Natural killer cell (primary cell): ENCODE measurements at places on chromosomes 4 and X. TPM values are rescaled to one million over a fixed set of nuclear protein-coding genes. Genes with fewer than 3 reads are reported as not detected.

The TRO gene
- 4.2 TPM for total RNA-seq

The COL4A6 gene
- total RNA-seq: not detected

The IL1RAPL1 gene
- total RNA-seq: not detected

The REST gene
- total RNA-seq: 67.6 TPM

The TMEM31 gene
- not detected for total RNA-seq

The CSAG2 gene
- not detected for total RNA-seq

The WNK3 gene
- 0.05 TPM for total RNA-seq

The UPF3B gene
- total RNA-seq: 12.4 TPM

The SYP gene
- total RNA-seq: 1.0 TPM

The SCML2 gene
- 0.41 TPM for total RNA-seq

The CXorf49 gene
- total RNA-seq: not detected

The MAGEB10 gene
- not detected for total RNA-seq

The TMPRSS11B gene
- not detected for total RNA-seq

The PDCL2 gene
- total RNA-seq: not detected

The BEX4 gene
- total RNA-seq: 53.4 TPM

The ELK1 gene
- total RNA-seq: 14.1 TPM

The FAM200B gene
- 15.6 TPM for total RNA-seq

The MAGEB2 gene
- not detected for total RNA-seq

The LARP1B gene
- 10.7 TPM for total RNA-seq

The DUSP21 gene
- total RNA-seq: not detected

The FRAS1 gene
- 0.15 TPM for total RNA-seq

The RIBC1 gene
- 2.1 TPM for total RNA-seq

The PNMA6A gene
- 0.12 TPM for total RNA-seq

The IBSP gene
- not detected for total RNA-seq

The USP17L15 gene
- total RNA-seq: not detected

The PLAC8 gene
- 821 TPM for total RNA-seq

The HPGD gene
- 12.0 TPM for total RNA-seq

The SCRG1 gene
- total RNA-seq: not detected

The NELFA gene
- total RNA-seq: 47.6 TPM

The DACH2 gene
- not detected for total RNA-seq

The TRIML1 gene
- not detected for total RNA-seq

The ELOVL6 gene
- total RNA-seq: 35.2 TPM

The DUX4 gene
- total RNA-seq: not detected

The NUDT10 gene
- 0.61 TPM for total RNA-seq

The MAGEB6 gene
- total RNA-seq: not detected

The VSIG4 gene
- total RNA-seq: not detected

The HMX1 gene
- not detected for total RNA-seq

The RBPJ gene
- total RNA-seq: 53.3 TPM

The COL25A1 gene
- not detected for total RNA-seq

The SCARB2 gene
- 39.0 TPM for total RNA-seq

The GAGE1 gene
- not detected for total RNA-seq

The ASB5 gene
- not detected for total RNA-seq

The ABLIM2 gene
- 1.3 TPM for total RNA-seq

The SPANXB1 gene
- total RNA-seq: not detected

The CACNA1F gene
- 0.48 TPM for total RNA-seq
